ENCODE measurements at places on chromosomes 6 and 20.

GRCh38 chr20:20488388-20488787 is 120.5 kb downstream of the INSM1 start:
- DNase-seq = no peak

DNA sequence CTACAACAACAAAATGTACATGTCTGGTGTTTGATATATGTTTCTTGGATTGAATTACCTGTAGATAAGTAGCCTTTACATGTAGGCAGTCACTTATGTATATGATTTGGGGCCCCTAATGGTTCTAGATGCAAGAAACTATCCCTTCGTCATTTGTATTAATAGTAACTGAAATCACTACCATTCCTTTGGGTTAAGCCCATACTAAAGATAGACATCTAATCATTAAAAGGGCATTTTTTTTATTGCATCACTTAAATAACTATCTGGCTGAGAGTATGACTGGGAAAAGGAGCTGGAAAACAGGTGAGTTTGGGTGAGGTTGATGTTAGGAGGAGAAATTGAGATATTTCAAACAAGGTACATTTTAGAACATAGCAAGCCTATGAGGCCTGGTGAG is 213.5 kb upstream of the PLN start:
- no peak for DNase-seq

- no peak for DNase-seq
Measured at GRCh38 chr6:3715285-3715684, 36.2 kb downstream of the PXDC1 start.

GRCh38 chr6:105483492-105483891 is 80.6 kb upstream of the PREP start:
- no peak for DNase-seq

GRCh38 chr6:116029535-116029934 is 31.2 kb downstream of the FRK start:
- no peak for DNase-seq

DNA sequence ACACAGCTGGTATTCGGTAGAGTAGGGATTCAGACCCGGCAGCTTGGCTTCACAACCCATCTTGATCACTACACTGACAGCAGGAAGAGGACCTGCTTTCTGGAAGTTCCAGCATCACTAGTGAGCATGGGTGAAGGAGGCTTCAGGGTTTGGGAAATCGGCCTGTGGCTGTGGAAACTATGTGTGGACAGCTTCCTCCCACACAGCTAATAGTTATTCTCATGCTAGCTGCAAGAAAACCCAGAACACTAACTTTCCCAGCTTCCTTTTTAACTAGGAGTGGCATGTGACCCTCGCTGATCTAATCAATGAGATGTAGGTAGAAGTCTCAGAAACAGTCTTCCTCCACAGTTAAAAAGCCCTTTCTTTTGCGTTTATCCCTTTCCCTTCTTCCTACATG is 36.3 kb upstream of the SIRPA start:
- no peak for DNase-seq

DNA sequence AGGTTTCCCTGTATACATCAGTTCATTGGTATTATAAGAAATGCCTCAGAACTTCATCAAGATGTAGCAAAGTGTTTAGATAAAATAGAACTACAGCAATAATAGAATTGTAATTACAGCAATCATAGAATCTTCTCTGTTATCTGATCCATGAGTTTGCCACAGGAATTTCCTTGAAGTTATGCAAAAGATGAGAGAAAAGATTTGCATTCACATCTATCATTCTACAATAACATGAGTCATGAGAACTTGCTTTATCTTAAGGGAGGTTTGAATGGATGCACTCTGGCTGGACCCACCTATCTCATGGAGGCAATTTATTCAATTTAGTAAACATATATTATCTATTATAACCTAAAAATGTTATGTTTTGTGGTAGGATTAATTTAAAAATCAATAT is 329.8 kb upstream of the EPHA7 start:
- no peak for DNase-seq

DNA sequence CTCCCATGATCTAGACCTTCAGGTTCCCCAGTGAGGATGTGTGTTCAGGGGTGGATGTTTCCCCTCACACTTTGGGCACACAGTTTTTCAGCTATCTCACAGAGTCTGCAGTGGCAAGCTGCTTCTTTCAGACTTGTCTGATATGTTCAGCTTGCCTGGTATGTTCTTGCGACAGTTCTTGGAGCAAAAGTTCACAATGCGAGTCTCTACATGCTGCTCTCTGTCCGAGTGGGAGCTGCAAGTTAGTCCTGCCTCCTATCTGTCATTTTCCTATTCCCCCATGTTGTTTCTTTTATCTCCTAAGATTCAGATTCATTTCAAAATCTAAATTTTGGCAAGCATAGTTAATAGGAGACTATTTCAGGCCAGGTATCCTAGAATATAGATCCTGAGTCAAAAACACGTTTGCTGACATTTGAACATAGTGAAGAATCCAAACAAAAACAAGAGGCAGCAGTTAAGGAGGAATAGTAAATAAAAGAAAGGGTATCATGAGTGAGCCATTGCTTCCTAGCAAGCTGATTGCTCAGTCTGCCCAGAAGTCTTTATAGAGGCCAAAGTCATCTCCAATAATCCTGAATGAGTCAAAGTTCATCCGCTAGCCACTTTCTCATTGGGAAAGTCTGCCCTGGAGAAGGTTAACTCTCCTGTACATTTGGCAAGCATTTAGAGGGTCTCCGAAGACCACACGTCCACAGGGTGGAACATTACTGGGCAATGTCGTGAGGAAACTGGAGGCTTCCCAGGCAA is 140.2 kb upstream of the MOCS1 start:
- no peak for DNase-seq

DNA sequence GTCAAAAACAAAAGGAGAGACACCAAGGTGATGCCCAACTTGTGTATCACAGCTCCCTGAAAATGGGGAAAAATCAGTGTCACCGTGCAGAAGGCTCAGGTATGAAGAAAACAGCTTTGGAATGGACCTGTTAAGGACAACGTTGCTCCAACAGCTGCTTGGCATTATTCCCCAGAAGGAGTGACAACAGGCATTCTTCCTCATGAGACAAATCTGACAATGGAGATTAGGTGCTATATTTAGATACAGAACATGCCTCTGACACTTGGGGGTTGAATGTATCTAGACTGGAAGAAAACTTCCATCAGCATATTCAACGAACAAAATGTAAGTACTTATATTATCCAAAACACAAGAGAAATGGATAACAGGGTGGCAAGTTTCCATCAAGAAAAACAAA is 87.7 kb downstream of the MBOAT1 start:
- DNase-seq = no peak

DNA sequence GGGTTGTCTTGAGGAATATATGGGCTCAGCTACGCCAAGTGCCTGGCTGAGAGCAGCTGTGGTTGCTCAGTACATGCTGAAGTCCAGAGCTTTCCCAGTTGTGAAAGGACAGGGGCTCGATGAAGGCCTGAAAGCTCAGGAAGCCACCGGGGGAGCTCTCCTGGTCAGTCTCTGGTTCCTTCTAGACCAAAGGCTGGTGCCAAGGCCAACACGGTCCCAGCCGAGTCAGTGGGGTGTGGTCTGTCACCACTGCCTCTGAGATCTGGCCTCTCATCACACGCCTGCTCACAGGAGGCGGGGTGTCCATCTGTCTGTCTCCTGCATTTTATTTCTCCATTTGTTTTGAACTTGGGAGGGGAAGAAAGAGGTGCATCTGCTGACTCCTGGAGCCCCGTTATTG is 4.9 kb upstream of the FAM83C start:
- peak; percentile 56 for DNase-seq

DNA sequence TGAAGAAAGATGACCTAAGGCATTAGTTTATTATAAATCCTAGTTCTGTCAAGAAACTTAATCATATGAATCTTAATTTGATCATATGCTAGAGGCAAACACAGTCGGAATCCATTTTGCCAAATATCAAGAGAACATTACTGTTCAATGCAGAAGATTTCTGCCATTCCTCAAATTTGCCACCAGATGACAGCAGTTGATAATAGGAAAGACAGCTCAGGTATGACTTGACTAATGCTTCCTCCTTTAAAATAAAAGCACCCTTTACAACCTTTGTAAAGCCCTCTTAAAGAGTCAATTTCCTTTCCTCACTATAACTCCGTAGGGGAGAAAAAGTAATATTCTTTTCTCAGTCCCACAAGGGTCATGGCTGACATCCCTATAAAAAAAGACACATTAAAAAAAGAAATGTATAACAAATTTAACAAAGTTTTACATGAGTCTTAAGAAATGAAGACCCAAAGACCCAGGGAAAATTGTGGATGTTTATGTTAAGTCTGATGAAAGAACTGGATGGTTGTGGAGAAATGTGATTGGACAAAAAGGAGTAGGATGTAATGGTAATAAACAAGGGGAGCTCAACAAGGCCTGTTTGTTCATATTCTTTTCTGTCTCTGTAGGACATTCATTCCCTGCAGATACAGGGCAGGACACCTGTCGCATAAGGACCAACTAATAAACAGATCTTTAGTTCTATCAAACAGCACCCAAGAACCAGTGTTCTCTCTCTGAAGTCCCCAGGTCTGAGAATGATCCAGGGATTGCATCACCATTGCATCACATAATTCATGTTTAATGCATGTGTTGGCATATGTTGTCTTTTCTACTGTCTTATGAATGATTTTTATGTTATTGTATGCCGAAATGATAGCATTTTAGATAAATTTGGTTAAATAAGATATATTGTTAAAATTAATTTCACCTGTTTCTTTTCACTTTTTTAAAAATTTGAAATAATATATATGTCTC is 23.0 kb upstream of the IL17A start:
- DNase-seq = peak; percentile 76

DNA sequence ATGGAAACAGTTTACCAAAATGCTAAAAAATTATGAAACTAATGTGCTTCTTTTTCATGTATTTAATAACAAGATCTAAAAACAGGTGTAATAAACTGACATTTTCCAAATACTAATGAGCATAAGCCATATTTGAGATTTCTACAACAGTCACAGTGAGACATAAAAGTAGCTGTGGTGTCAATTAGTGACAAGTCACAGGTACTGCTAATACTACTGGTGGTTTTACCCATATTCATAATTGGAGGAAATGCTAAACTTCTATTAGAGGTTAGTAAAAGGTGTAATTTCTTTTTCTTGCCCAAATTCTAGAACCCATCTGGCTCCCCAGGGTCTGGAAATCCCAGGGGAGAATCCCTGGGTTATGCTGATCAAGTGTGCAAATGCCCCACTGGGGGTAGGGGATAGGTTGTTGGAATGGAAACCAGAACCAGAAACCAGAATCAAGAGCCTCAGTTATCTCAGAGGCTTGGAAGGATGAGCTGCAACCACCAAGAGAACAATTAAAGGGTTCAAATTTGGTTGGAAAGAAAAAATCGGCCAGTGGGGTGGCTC is 7.1 kb upstream of the GTF2H4 start:
- no peak for DNase-seq

DNA sequence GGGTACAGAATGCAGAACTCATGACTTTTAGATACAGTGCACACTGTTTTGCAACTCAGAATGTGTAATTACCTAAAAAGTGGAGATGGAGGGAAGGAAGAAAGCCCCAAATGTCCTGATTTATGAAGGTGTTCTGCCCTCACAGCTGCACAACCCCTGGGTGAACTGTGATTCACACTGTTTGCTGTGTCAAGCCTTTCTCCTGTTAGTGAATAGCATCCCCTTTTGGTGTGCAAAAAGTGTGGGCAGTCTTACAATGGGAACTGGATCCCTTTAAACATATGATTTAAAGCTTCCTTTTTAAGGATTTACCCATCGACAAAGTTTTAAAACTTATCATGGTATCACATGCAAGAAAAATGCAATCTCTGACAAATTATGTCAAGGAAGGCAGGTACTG is 633.4 kb upstream of the EPHA7 start:
- no peak for DNase-seq

DNA sequence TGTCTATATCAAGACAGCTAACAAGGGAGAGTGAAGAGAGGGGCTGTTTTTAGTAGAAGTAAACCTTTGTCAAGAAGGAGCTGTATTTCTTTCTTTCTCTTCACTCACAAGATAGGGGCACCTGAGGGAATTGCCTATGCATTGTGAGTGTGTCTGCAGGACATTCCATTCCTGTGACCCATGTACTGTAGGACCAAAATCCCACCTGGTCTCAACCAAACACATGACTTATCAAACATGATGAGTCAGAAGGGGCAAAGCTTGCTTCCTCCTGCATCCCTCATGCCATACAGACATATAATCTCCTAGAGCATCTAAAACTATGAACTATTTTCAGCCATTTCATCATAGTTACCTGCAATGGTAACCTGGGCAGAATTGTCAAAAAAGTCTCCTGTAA is 21.8 kb downstream of the PKHD1 start:
- DNase-seq = no peak

DNA sequence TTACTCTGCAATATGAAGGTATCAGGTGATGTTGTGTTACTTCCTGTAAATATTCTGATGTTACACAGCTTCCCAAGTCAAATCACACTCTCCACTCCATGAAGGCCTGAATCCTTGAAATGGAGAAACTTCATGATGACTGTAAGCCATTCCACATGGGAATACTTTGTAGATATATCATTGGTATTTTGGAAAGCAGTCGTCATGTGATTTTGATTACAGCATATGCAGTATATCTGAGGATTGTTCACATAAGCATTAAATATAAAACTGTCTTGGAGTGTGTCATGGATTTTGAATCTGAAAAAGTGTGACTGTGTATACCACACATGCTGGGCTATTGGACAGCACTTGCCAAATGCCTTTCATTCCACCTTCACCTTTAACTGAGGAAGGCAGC is 118.3 kb upstream of the EXOC2 start:
- DNase-seq = no peak

GRCh38 chr6:82030301-82030700 is 217.2 kb downstream of the IBTK start:
- no peak for DNase-seq

GRCh38 chr20:14342918-14343317 is 5.5 kb upstream of the FLRT3 start:
- no peak for DNase-seq

DNA sequence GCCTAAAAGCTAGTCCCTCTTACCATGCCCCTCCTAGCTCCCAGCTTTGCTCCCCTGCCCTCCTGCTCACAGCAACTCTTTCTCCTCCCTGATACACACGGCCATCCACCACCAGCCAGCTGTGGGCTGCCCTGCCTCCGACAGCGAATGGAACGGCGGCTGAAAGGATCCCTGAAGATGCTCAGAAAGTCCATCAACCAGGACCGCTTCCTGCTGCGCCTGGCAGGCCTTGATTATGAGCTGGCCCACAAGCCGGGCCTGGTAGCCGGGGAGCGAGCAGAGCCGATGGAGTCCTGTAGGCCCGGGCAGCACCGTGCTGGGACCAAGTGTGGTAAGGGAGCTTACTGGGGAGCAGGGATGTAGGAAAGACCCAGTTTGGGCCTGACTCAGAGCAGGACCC is 16.6 kb upstream of the ZNF76 start:
- DNase-seq = no peak

GRCh38 chr20:18180815-18181214 is 43.2 kb downstream of the KAT14 start:
- DNase-seq = no peak
